ENCODE measurements at places on chromosomes 2 and 18. TPM values are rescaled to one million over a fixed set of nuclear protein-coding genes. Genes with fewer than 3 reads are reported as not detected.

GRCh38 chr18:79917169-79917852 lies 34.1 kb downstream of the SLC66A2 start:
- no peak overlapping the region for H3K4me3 ChIP-seq
- no peak overlapping the region for H3K27ac ChIP-seq
- H3K4me1 ChIP-seq, result no peaks in the 10 kb centered on the region
- H3K36me3 ChIP-seq, result no peaks in the 10 kb centered on the region
- H3K27me3 ChIP-seq, result no peaks in the 10 kb centered on the region

GRB14 gene
- total RNA-seq, result 2.7 TPM

SSB gene
- total RNA-seq, result 124 TPM

NPPC gene
- total RNA-seq, result not detected

DNA sequence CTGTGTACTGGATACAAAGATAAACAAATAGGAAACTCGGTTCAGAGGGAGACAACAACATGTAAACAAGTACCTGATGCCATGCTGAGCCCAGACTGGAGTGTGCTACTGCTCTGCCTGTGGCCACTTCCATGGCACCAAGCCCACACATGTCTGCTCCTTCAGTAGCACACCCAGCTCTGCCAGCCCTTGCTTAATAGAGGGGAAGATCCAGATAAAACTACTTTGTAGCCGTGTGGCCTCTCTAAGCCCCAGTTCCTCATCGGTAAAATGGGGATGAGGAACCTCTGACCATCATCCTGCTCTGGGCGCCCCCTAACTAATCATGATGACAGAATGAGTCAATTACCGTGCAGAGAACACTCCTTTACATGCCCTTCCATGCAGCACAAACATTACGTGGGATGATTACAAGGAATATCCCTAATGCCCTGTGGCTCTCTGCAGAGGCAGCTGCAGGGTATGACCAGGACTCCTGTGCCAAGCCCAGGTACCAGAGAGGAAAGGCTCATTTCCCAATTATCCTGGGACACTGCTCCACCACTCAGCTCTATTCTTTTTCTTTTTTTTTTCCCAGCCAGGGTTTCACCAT lies 34.9 kb downstream of the DNMT3A start:
- H3K27ac ChIP-seq, result no peak overlapping the region
- no peak for DNase-seq
- no peaks in the 10 kb centered on the region for H3K27me3 ChIP-seq
- no peaks in the 10 kb centered on the region for H3K36me3 ChIP-seq
- no peak overlapping the region for H3K4me3 ChIP-seq

DNA sequence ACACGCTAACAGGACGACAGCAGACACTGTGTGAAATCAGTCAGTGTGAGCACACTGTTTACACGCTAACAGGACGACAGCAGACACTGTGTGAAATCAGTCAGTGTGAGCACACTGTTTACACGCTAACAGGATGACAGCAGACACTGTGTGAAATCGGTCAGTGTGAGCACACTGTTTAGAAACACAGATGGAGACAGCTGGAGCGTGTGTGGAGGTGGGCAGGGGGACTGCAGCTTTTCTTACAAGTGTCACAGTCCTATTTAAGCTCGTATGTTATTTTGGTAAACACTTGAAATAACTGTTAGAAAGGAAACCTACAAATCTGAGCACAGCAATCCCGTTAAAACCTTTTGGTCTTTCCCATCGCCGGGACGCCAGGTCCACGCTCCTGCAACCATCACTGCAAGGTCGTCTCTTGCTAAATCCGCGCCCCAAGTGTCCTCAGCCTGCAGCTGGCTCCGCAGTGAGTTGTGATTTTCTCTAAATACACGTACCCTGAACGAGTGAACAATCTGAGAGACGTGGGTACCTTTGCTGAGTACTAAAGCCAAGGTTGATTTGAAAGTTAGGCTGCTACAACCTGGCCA lies 58.9 kb upstream of the CTDP1 start:
- no peak overlapping the region for H3K27ac ChIP-seq
- no peaks in the 10 kb centered on the region for H3K36me3 ChIP-seq
- DNase-seq, result no peak

DNA sequence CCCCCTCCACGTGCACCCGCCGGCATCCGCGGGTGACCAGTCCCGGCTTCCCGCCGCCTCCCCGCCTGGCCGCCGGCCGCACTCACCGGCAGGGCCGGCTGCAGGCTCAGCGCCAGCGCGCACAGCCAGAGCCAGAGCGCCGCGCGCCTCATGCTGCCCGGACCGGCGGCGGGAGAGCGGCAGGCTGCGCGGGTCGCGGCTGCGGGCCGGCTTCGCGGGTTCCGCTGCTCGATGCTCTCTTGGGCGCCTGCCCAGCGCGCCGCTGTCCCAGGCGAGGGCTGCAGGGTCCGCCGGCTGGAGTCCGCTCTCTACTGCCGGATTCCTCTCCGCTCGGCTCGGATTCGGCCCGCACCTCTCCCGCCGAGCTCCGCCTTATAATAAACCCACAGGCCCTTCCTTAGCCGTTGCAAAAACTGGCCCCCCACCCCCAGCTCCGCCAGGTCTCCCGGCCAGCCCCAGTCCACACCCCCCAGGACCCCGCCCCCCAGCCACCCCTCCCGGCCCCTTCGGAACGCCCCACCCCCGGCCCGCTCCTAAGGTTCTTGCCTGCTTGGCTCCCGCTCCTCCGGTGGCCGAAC lies at the start of gene SDC1:
TSS of gene SDC1 (minus strand) at position 415 of the 578 bp plus-strand sequence. CDS start at position 152, 263 bp downstream.
- H3K4me3 ChIP-seq, result peak within 1 kb of the TSS; percentile 44
- H3K4me1 ChIP-seq, result peaks cover 6% of the 10 kb centered on the region
- no peak within 1 kb of the TSS for H3K27ac ChIP-seq

LIMS3 gene
- 17.8 TPM for total RNA-seq

GRCh38 chr2:119202610-119203310 lies 20.9 kb upstream of the STEAP3 start:
- no peaks in the 10 kb centered on the region for H3K4me1 ChIP-seq
- H3K27me3 ChIP-seq, result peaks cover 2% of the 10 kb centered on the region
- H3K4me3 ChIP-seq, result no peak overlapping the region
- no peak for DNase-seq

SCN2A gene
- total RNA-seq, result not detected

GRCh38 chr2:189408294-189408693 lies 33.0 kb upstream of the WDR75 start:
- H3K4me1 ChIP-seq, result peaks cover 38% of the 10 kb centered on the region
- peak; percentile 68 for DNase-seq
- no peak overlapping the region for H3K4me3 ChIP-seq
- H3K27ac ChIP-seq, result peak overlapping the region; percentile 90

PASK gene
- 17.3 TPM for total RNA-seq

ZAP70 gene
- not detected for total RNA-seq

DNA sequence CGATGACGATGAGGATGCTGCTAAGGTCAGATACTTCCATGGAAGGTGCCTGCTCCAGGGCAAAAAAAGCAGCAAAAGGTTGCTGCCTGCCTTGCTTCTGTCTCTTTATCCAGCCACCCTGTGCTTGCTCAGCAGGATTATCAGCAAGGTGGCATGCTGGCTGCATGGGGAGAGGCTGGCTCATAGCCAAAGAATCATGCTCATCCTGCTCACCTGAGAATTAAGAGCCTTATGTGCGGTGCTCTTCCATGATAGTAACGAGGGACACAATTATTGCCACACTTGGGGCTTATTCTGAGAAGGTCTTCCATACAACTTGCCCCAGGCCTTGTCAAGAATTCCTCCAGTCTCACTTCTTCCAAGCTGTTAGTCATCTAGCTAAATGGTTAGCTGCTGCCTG lies 60.4 kb upstream of the SEC11C start:
- H3K36me3 ChIP-seq, result no peaks in the 10 kb centered on the region
- DNase-seq, result no peak
- peaks cover 12% of the 10 kb centered on the region for H3K27me3 ChIP-seq
- no peak overlapping the region for H3K27ac ChIP-seq
- H3K4me1 ChIP-seq, result no peaks in the 10 kb centered on the region

LRPPRC gene
- total RNA-seq, result 94.0 TPM

ITM2C gene
- total RNA-seq, result 8.4 TPM

GRCh38 chr18:9599328-9599727 lies 15.0 kb downstream of the PPP4R1 start:
- H3K27me3 ChIP-seq, result no peaks in the 10 kb centered on the region
- no peak overlapping the region for H3K4me3 ChIP-seq
- H3K4me1 ChIP-seq, result peaks cover 20% of the 10 kb centered on the region
- H3K36me3 ChIP-seq, result no peaks in the 10 kb centered on the region

SERPINB13 gene
- not detected for total RNA-seq

DNA sequence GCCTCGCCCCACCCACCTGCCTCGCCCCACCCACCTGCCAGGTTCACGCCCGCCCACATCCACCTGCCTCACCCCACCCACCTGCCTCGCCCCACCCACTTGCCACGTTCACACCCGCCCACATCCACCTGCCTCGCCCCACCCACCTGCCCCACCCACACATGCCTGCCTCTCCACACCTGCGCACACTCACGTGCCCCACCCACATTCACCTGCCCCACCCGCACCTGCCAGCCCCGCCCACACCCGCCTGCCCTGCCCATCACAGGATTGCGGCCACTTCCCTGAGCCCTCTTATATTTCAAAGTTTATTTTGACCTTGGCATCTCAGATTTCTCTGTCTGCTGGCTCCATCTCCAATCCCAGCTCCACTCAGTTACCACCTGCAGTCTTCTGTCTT lies 217.5 kb upstream of the SOX11 start:
- H3K36me3 ChIP-seq, result no peaks in the 10 kb centered on the region
- no peak overlapping the region for H3K4me3 ChIP-seq
- no peak overlapping the region for H3K27ac ChIP-seq
- H3K27me3 ChIP-seq, result no peaks in the 10 kb centered on the region
- no peak for DNase-seq

DNA sequence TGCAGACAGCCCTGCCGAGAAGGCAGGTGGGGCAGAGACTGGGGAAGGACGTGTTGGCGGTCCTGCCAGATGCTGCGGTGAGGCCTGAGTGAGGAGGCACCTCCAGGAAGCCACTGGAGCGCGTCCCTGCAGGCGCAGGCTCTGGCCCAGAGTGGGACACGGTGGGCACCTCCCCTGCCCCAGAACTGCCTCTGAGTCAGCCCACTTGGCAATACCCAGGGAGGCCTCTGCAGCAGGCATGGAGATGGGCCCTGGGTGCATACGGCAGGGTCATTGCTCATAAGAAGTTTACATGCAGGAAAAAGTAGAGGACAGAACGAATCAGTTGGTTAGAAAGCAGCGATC lies 195.9 kb downstream of the TFCP2L1 start:
- no peaks in the 10 kb centered on the region for H3K4me1 ChIP-seq
- H3K27ac ChIP-seq, result no peak overlapping the region
- H3K36me3 ChIP-seq, result no peaks in the 10 kb centered on the region
- H3K27me3 ChIP-seq, result no peaks in the 10 kb centered on the region
- no peak for DNase-seq

GAREM1 gene
- 1.1 TPM for total RNA-seq

DNA sequence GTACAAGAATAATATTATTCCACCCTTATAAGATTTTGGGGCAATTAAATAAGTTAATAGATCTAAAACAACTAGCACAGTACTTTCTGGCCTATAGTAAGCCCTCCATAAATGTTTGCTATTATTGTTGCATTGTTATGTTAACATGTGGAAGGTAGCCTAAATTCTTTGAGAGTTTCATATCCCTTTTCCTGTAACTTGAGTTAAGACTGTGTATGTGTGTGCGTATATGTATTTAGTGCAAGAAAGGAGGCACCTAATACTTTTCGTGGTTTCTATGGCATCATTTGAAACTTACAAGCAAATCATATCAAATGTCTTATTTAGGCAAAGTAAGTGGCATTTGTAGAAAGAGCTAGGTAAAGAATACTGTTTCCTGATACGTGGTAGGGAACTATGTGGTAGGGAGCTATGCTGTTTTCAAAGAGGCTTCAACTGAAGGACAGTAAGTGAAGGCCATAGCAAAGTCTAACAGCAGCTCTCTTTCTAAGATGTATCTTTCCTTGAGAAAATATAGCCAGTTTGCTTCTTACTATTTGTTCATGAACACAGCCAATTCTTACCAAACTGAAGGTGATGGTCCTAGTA lies 36.8 kb upstream of the C2orf74 start:
- no peaks in the 10 kb centered on the region for H3K4me1 ChIP-seq
- no peak for DNase-seq
- H3K27ac ChIP-seq, result no peak overlapping the region

PLEKHA3 gene
- 26.6 TPM for total RNA-seq

DNA sequence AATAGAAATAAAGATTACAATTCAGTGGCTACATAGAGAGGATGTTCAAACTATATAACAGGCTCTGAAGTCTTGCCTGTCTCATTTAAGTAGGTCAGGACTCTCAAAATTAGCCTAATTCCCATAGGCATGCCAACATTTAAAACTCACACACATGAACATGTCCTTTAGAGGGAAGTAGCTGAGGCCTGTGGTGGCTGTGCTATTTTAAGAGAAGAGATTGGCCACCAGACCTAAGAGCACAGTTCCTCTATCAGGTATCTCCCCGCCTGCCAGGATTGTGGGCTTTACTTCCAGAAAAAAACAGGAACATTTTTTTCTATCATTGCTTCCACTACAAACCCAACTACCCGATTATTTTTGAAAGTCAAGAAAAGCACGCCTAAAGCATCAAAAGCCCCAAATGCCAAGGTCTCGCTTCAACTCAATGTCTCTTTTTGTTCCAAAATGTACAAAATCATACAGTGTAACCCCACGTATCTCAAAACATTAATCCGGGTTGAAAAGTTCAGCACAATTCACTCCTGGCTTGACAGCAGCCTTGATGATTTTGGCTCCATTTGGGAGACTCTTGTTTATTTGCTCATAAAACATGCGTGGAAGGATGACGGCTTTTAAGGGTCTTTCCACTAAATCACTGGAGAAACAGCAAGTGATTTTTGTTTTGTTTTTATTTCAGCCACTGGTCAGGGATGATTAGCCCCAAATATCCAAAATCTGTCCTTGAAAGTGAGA lies 15.3 kb downstream of the FHL2 start:
- peaks cover 43% of the 10 kb centered on the region for H3K36me3 ChIP-seq
- peaks cover 63% of the 10 kb centered on the region for H3K4me1 ChIP-seq
- no peaks in the 10 kb centered on the region for H3K27me3 ChIP-seq
- H3K4me3 ChIP-seq, result no peak overlapping the region
- peak overlapping the region; percentile 34 for H3K27ac ChIP-seq

DNA sequence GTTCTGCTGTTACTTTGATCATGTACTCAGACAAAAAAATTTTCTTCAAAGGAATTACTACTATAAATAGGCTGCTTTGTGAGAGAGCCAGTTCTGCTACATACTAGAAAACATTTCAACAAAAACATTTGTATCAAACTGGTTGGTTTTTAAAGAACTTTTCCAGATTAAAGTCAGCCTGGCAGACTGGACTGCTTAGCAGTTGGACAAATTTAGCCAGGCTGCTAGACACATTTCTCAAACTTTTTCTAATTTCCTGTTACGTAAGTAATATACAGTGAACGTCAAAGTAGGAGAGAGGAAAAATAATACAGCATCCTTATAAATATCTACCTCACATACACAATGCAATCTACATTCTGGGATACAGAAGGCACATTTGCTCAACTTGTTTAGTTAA lies 109.5 kb downstream of the SP3 start:
- H3K36me3 ChIP-seq, result no peaks in the 10 kb centered on the region
- peaks cover 2% of the 10 kb centered on the region for H3K27me3 ChIP-seq
- no peak for DNase-seq
- no peak overlapping the region for H3K27ac ChIP-seq

All from endothelial cell of umbilical vein (primary cell).